Suprapubic skin (tissue), 4 donors: ENCODE measurements at places on chromosomes 2 and 18.

DNA sequence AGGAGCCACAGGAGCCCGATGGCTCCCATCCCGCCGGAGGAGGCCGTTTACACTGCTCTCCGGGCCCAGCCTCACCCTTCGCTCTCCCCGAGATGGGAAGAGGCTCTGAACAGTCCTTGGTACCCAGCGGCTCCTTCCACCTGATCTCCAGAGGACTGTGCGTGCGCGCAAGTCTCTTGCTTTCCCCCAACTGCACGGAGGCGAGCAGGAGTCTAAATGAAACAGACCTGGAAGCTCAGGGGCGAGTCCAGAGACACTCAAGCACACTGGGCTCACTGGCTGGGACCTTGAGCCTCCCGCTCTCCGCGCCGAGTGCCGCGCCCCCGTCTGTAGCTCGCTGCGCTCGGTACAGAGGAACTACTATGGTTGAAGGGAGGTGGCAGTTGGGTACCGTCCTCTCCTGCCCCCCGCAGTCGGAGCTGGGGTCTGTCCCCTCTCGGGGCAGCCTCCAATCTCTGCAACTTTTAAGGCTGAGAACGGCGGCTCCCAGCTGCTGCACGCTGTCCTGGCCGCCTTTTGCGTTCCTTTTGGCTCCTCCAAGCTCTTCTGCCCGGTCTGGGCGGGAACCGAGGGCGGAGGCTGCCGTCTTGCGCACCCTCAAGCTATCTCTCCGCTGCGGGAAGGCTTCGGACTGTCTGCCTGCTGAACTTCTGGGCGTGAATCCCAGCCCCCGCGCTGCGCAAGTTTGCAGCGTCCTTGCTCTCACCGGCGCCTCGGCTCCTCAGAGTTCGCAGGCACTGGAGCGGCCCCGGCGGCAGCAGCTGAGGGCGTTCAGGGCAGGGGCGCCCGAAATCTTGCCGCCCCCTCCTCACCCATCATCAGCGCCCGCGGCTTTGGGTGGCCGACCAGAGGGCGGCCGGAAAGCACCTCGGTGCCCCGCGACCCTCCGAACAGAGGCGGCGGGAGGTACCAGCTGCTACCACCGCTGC is 491 bp downstream of the ALK start:
- no peak overlapping the region for H3K27ac ChIP-seq
- no peaks in the 10 kb centered on the region for H3K36me3 ChIP-seq
- peaks cover 85% of the 10 kb centered on the region for H3K27me3 ChIP-seq
- no peak for DNase-seq
- peaks cover 25% of the 10 kb centered on the region for H3K4me1 ChIP-seq

DNA sequence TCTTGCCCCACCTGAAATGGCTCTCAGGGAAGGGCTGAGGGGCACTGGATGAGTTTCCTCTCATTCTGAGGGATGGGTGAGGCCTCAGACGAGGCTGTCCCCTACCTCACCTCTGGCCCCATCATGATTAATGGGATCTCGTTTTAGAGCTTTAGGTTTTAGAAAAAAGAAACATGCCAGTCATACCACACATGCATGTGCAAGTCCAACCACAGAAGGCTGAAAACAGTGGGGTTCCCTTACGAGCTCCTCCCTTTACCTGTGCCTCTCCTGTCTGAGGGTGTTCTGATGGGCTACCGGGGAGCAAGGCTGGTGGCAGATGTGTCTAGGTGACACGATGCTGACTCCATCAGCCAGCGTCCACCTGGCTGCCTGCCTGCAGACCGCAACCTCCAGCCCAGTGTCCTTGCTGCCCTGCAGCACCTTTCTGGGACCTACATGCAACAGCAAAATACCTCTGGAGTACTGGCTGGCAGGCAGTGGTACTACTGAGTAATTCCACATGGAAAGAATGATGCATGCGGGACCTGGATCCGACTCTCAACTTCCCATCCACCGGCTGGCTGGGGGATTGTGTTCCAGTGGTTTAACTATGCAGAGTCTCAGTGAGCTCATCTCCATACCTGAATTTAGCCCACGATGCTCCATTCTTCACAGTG is 9.1 kb upstream of the LYPD6B start:
- no peak for DNase-seq
- peaks cover 16% of the 10 kb centered on the region for H3K27me3 ChIP-seq
- H3K4me1 ChIP-seq = peaks cover 14% of the 10 kb centered on the region
- H3K36me3 ChIP-seq = no peaks in the 10 kb centered on the region

- no peak for DNase-seq
- H3K36me3 ChIP-seq = no peaks in the 10 kb centered on the region
- no peak overlapping the region for H3K4me3 ChIP-seq
Measured at GRCh38 chr2:172552547-172553291, 3.2 kb upstream of the PDK1 start.

DNA sequence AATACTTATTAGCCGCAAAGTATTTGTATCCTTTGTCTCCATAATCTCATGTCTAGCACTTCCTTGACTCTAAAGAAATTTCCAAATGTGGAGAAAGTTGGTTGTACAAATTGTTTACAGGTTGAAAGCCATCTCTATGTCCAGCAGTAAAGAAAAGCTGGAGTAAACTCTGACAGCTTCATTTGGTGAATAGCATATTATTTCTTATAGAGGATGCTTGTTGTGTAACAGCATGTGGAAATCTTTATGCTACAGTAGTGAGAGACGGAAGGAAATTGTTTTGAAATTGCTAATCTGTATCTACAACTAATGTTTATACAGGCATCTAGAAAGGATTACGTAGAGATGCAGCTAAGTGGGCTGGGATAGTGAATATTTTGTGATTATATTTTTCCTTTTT is 78.5 kb downstream of the UGGT1 start:
- H3K36me3 ChIP-seq = peaks cover 79% of the 10 kb centered on the region
- no peaks in the 10 kb centered on the region for H3K27me3 ChIP-seq
- no peaks in the 10 kb centered on the region for H3K4me1 ChIP-seq
- H3K4me3 ChIP-seq = no peak overlapping the region
- DNase-seq = no peak

DNA sequence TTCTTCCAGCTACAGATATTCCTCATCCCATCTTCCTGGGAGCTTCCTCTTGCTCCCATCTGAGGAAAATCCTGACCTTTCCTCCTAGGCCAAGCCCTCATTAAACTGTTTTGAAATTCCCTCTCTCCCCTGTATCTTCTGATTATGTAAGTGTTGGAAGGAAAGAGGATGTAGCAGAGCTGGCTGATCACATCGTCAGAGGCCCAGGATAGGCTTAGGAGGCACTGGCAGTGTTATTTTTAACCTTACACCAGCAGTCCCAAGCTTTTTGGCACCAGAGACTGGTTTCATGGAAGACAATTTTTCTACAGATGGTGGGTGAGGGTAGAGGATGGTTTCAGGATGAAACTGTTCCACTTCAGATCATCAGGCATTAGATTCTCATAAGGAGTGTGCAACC is 630.4 kb downstream of the EPHA4 start:
- no peak for DNase-seq
- H3K27ac ChIP-seq = no peak overlapping the region
- H3K36me3 ChIP-seq = no peaks in the 10 kb centered on the region
- no peak overlapping the region for H3K4me3 ChIP-seq
- no peaks in the 10 kb centered on the region for H3K27me3 ChIP-seq

DNA sequence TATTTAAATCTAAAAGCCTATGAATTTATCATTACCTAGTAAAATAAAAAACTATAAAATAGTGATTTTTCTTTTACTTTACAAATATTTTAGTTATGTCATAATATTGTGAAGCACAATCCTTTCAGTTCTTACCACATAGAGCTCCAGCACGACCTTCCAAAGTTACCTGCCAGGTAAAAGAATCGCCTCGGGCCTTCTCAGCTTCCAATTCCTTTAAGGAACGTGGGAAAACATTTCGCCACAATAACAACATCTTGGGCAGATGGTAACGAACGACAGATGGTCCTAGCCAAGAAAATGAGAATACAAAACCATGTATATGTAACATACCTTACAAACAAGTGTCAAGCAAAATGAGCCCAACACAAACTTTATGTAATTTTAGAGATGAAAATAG is 23.7 kb downstream of the HEATR5B start:
- no peak overlapping the region for H3K27ac ChIP-seq
- H3K4me1 ChIP-seq = no peaks in the 10 kb centered on the region
- H3K27me3 ChIP-seq = no peaks in the 10 kb centered on the region
- no peak for DNase-seq
- H3K36me3 ChIP-seq = peaks cover 86% of the 10 kb centered on the region

DNA sequence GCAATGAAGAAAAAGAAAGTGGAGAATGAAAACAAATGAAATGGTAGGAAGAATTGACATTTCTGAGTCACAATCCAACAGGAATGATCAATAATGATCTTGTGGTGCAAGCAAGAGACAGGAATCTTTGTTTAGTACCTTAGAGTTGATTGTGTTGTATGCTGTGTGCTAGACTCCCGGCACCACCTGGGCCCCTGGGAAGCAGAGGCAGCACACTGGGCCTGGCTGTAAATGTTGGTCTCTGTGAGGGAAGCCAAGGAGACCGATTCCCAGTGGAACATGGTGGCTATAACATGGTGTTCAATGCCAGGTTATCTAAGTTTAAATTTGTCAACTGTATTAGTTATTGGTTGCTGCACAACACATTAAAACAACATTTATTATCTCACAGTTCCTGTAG is 9.8 kb upstream of the CWC22 start:
- DNase-seq = no peak
- H3K27ac ChIP-seq = peak overlapping the region; percentile 69
- H3K4me1 ChIP-seq = peaks cover 15% of the 10 kb centered on the region
- H3K27me3 ChIP-seq = no peaks in the 10 kb centered on the region
- H3K4me3 ChIP-seq = no peak overlapping the region

- H3K36me3 ChIP-seq = no peaks in the 10 kb centered on the region
- no peak overlapping the region for H3K27ac ChIP-seq
- H3K4me3 ChIP-seq = no peak overlapping the region
- H3K4me1 ChIP-seq = peaks cover 8% of the 10 kb centered on the region
Measured at GRCh38 chr2:11357428-11357972, 13.1 kb upstream of the ROCK2 start.

GRCh38 chr18:48809365-48809764 is 141.4 kb downstream of the SMAD7 start:
- no peak overlapping the region for H3K27ac ChIP-seq
- no peak for DNase-seq
- H3K4me1 ChIP-seq = peaks cover 30% of the 10 kb centered on the region
- no peaks in the 10 kb centered on the region for H3K36me3 ChIP-seq
- H3K4me3 ChIP-seq = no peak overlapping the region

- peak overlapping the region; percentile 74 for H3K27ac ChIP-seq
- H3K27me3 ChIP-seq = no peaks in the 10 kb centered on the region
- no peaks in the 10 kb centered on the region for H3K36me3 ChIP-seq
- no peak overlapping the region for H3K4me3 ChIP-seq
- no peak for DNase-seq
Measured at GRCh38 chr2:41933585-41934320, 114.1 kb upstream of the PKDCC start.

GRCh38 chr2:239035361-239035814 is 187.5 kb downstream of the TWIST2 start:
- peaks cover 10% of the 10 kb centered on the region for H3K4me1 ChIP-seq
- no peak for DNase-seq
- peaks cover 9% of the 10 kb centered on the region for H3K27me3 ChIP-seq
- H3K27ac ChIP-seq = no peak overlapping the region

GRCh38 chr18:48521723-48522122 is 17.1 kb upstream of the CTIF start:
- no peaks in the 10 kb centered on the region for H3K27me3 ChIP-seq
- H3K36me3 ChIP-seq = no peaks in the 10 kb centered on the region
- H3K4me3 ChIP-seq = no peak overlapping the region
- H3K4me1 ChIP-seq = no peaks in the 10 kb centered on the region

- DNase-seq = peak; percentile 49
- peaks cover 22% of the 10 kb centered on the region for H3K27me3 ChIP-seq
- H3K36me3 ChIP-seq = no peaks in the 10 kb centered on the region
- H3K27ac ChIP-seq = peak overlapping the region; percentile 78
Measured at GRCh38 chr2:237490009-237490711, 3.1 kb downstream of the MLPH start.

DNA sequence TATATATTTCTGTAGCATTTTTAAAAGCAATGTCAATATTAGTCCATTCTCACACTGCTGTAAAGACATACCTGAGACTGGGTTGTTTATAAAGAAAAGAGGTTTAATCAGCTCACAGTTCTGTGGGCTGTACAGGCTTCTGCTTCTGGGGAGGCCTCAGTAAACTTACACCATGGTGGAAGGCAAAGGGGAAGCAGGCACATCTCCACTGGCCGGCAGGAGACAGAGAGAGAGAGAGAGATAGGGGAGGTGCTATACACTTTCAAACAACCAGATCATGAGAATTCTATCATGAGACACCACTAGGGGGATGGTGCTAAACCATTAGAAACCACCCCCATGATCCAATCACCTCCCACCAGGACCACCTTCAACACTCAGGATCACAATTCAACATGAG is 43.1 kb downstream of the CHMP3 start:
- no peak for DNase-seq
- H3K27me3 ChIP-seq = no peaks in the 10 kb centered on the region
- no peak overlapping the region for H3K27ac ChIP-seq
- H3K4me3 ChIP-seq = no peak overlapping the region
- peaks cover 14% of the 10 kb centered on the region for H3K36me3 ChIP-seq

- H3K4me3 ChIP-seq = no peak overlapping the region
- H3K36me3 ChIP-seq = no peaks in the 10 kb centered on the region
- DNase-seq = no peak
Measured at GRCh38 chr18:3810296-3810695, 360.3 kb downstream of the TGIF1 start.

DNA sequence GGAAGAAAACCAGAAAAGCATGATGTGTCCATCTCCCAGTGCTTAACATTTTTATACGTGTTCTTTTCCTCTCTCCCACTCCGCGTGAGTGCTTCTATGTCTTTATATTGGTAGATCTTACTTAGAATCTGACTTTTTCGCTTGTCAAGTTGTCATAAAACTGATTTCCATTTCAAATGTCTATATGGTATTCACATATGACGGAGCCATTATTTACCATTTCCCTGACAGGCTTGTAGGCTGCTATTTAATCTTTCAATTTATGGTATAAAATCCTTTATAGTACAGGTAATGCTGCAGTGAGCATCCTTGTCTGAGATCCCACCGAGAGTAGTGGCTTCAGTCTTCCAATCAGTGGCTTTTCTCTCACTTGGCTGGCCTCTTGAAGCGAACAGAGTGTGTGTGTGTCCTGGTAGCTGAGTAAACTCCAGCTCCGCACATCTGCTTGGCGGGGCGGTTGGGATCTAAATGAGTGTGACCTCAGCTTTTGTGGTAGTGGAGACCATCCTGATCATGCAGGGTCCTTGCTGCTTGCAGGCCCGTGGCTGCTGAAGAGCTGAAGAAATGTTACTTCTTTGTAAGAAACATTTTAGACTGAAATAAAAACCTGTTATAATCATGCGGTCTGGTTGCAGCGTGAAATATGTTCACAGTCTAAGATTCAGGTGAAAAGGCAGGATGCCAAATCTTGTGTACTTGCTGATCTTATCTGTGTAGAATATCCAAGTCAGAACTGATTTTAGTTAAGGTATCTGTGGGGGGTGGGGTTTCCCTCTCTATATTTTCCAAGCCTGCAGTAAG is 40.2 kb downstream of the INPP4A start:
- H3K36me3 ChIP-seq = no peaks in the 10 kb centered on the region
- DNase-seq = peak; percentile 15
- H3K27ac ChIP-seq = no peak overlapping the region
- H3K27me3 ChIP-seq = no peaks in the 10 kb centered on the region
- H3K4me3 ChIP-seq = no peak overlapping the region

- no peak overlapping the region for H3K27ac ChIP-seq
- no peak for DNase-seq
- H3K4me3 ChIP-seq = no peak overlapping the region
- H3K27me3 ChIP-seq = no peaks in the 10 kb centered on the region
Measured at GRCh38 chr2:95306336-95306895, 9.3 kb downstream of the KCNIP3 start.
